Fibroblast of the aortic adventitia (primary cell): ENCODE measurements at places on chromosomes 2 and 18.

DNA sequence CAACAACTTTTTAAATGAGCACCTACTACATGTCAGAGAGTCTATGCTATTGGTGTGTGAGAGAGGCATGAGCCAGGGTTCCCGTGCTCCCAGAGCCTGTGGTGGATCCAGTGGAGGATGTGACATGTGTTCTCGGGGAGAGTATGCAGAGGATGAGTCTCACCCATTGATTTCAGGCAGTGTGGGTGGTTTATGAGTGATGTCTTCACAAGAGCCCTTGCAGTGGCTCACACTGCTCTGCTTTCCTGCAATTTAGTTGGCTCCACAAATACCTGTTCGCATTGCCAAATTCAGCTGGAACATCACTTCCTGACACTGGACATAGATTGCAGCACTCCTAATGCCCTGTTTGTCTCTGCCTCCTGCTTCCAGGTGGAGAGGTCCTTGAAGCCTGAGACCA, 243.6 kb upstream of the CXCR4 start:
- DNase-seq, result no peak

GRCh38 chr2:109331081-109331480, 202.1 kb downstream of the SH3RF3 start:
- DNase-seq, result peak; percentile 58

- DNase-seq, result no peak
Observed at GRCh38 chr2:220787251-220787650, 784.9 kb downstream of the EPHA4 start.

DNA sequence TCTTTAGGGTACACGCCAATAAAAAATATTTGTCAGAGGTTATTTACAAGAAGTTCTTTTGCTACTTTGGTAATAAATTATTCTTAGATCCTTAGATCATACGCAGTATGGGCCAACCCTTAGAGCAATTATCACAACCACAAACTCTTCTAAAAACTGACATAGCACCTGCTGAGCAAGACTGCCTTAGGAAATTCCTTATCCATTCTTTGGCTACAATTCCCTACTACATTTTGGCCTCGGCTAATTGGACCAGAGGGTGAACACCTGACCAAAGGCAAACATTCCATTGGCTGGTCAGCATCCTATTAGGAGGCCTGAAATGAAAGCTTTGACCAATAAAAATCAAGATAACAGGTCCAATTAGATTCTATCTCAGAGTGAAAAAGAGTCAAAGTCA, 147.6 kb upstream of the CCDC68 start:
- no peak for DNase-seq

GRCh38 chr2:219492575-219492974, 6.1 kb upstream of the GMPPA start:
- no peak for DNase-seq

GRCh38 chr2:147464737-147465357, 380.0 kb upstream of the ACVR2A start:
- no peak for DNase-seq

DNA sequence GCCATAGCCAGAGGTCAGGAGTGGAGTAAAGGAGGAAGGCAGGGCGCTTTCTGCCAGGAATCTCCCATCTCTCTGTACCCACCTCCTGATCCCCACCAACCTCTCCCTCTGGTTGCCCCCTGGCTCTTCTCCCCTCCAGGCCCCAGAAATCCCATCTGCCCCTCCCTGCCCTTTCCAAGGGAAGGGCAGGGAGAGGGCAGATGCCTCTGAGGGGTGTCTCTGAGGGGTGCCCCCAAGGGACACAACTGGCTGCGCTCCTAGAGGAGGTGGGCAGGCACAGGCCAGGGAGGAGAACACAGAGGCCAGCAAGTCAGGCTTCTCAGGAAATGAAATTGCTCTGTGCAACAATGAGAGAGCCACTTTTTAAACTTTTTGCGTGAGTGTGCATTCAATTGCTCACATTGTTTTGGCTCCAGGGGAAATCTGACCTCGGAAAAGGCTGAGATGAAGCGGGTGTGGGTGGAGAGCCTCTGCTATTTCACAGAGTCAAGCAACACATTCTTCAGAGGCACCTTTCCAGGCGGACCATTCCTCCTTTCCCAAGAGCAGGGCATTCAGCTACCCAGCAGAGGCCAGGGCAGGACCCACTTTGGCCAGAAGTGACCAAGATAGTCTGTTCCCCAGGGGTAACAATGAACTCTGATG, 125.5 kb downstream of the SMAD7 start:
- DNase-seq, result peak; percentile 87

DNA sequence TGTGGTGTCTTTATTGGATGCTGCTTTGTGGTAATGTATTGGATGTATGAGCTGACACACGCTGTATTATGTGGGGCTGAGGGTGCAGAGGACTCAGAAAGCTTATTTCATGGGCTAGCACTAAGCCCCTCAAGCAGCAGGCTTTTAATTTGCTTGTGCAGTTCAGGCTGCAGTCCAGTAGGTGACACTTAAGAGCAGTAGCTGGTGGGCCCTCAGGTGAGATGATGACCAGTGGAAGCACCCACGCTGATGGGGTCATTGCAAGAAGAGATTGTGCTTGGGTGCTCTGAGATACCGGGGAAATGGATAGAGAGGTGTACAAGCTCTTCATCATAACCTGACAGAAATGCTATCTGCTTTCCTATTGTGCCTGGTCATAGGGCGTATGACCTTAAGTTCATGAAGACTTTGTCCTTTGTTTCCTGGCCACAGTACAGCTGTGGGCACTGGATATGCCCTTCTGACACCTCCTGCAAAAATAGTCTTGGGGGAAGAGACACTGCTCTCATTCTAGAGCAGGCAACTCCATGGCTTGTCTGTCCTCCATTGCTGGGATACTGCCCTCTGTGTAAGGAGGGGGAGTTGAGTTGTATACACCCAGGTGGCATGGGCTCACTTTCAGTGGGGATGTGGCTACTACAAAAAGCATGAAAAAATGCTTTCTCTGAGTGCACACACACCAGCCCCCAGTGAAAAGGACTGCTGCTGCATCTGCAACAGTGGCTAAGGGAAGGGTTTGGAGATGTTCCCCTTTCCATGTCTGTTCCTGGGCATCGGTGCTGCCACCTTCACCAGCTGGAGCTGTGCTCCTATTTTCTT, 205.7 kb upstream of the ZSWIM2 start:
- DNase-seq, result no peak

- no peak for DNase-seq
Observed at GRCh38 chr2:174730698-174731018, 33.6 kb downstream of the CHRNA1 start.

DNA sequence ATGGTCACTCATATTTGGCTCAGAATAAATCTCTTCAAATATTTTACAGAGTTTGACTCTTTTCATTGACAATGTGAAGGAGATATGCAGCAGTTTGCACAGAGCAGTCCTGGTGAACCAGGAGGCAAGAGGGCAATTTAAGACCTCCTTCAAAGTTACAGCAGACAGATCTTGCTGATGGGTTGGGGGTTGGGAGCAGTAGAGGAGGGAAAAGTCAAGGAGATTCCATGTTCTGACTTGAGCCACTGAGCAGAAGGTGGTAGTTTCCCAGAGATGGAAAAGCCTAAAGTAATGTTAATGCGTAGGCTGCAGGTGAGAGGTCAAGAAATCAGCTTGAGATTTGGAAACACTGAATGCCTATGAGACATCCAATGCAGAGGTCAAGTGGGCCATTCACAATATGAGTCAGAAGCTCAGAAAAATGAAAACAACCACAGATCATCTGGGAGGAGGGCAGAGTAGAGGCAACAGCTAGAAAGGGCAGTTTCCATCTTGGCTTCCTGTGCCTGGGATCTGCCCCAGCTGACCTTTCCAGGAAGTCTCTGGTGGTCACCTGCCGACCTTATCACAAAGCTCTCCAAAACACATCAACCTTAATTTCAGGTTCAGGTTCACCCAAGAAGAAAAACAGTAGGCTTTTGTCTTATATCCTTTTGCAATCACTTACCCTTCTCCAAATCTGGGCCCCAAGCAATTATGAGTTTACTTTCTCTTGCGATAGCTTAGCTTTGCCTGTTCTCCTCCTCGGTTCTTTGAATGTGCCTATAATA, 197.5 kb upstream of the ARL4C start:
- DNase-seq, result peak; percentile 73

DNA sequence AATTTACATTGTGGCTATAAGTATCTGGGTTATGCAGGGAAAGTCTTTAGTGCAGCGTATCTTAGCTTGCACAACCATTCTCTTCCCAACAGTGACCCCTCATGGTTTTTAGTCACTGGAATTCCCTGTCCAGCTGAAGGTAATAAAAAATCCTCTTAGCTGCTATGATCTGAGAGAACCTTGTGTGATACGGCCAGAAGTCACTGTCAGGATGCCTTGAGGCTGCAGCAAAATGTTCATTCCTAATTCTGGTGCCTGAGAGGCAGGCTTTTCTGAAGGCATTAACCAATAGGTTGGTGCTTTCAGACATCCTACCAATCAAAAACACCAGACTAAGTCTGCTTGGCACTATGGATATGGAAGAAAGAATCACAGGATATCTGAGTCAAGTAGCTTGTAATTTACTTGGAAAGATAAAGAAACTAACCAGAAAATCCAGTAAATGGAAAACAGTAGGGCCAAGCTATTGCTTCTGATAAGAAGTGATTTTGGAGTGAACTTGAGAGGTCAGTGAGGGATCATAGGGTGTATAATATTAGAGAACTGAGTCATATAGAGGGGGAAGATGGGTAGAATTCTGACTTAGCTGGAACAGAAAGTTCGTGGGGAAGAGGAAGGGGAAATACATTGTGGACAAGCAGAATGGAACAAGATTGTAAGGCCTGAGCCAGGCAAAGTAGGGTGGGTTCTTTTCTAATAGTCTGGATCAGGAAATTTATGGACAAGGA, 89.0 kb upstream of the SLC14A2 start:
- peak; percentile 85 for DNase-seq

GRCh38 chr2:162123806-162124758, 28.0 kb downstream of the GCG start:
- peak; percentile 83 for DNase-seq

GRCh38 chr2:60536746-60537145, 16.7 kb downstream of the BCL11A start:
- DNase-seq, result no peak

DNA sequence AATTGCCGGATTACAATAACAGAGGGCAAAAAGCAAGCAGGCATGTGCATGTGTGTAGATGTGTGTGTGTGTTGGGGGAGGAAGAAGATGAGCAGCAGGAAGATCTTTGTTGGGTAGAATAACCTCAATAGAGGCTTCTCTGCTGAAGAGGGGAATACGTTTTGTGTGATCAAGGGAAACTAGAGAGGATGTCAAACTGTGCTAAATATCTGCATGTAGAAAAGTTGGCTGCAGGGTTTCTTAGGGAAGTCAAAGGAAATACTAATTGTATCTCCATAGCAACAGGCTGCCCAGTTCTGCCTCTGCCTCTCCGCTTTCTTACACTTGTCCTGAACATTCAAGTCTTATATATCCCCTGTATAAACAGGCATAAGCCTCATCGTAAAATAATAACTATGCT, 190.1 kb upstream of the RND3 start:
- no peak for DNase-seq

DNA sequence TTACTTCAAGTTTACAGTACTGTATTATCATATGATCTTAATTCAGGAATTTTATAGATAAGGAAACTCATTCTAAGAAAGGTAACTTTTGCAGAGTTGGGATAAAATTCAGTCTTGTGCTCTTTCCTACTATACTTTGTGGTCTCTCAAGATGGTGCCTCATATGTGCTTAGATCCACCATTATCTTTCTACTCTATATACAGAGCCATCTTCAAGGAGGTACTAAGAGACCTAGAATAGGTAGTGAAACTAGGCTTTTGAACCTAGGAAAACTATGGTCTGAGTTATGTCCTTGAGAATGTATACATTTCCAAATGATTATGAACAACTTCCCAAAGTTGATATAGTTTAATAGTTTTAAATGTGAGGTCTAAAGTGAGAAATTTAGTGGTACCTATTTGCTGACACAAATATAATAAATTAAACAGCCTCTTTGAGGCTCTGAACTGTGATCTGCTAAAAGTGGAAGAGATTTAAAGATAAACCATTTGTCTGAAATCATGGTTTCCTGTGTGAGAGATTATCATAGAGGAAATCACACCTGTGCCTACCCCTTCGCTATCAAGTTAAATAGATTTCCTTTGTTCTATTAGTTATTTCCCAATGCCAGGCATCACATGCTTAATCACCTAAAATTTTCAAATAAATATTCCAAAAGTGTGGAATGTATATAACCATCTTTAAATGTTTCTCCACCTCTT, 27.2 kb downstream of the ACAA2 start:
- no peak for DNase-seq

DNA sequence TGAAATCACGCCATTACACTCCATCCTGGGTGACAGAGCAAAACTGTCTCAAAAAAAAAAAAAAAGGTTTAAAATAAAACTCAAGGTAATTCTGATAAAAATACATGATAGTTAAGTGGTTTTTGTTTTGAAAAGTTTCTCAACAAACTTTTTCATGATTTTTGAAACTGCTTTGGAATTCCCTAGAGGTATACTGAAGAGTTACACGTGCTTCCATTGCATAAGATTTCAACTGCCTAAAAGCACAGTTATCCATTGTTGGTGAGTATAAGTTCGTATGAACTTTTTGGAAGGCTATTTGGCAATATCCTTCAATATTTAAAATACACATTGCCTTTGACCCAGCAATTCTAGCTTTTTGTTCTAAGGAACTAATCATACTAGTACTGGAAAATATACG, 74.9 kb downstream of the USP34 start:
- no peak for DNase-seq

DNA sequence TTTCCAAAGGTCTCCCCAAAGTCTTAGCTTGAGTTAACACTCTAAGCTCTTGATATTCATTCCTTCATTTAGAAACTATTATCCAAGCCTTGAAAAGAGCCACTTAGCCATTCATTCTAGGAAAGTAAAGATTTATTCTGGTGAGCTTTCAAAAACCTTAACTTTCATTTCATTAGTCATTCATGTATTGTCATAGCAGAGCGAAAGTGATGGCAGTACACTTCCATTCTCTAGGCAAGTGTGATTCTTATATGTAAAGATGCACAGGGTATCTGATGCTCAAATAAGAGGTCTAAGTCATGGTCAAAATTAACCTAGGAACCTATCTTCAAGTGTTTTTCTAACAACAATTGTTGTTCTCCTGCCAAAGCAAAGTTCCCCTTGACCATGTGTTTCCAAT, 553.0 kb upstream of the FANCL start:
- DNase-seq, result no peak

DNA sequence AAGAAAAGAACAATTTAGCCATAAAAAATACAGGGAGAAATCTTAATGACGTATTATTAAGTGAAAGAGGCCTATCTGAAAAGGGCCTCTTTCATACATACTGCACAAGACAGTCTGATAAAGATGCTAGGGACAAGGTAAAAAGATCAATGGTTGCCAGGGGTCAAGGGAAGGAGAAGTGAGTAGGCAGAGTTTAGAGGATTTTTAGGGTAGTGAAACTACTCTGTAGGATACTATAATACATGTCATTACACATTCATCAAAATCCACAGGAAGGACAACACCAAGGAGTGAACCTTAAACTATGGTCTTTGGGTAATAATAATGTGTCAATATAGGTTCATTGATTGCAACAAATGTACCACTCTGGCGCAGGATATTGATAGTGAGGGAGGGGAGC, 289.3 kb downstream of the FSIP2 start:
- DNase-seq, result no peak

- no peak for DNase-seq
Observed at GRCh38 chr2:61426267-61426897, 44.5 kb downstream of the USP34 start.
